Mucosa of gallbladder (tissue), 1 donor: ENCODE measurements at places on chromosomes 1 and 21. TPM values are rescaled to one million over a fixed set of nuclear protein-coding genes. Genes with fewer than 3 reads are reported as not detected.

Gene A3GALT2
- total RNA-seq, result not detected

DNA sequence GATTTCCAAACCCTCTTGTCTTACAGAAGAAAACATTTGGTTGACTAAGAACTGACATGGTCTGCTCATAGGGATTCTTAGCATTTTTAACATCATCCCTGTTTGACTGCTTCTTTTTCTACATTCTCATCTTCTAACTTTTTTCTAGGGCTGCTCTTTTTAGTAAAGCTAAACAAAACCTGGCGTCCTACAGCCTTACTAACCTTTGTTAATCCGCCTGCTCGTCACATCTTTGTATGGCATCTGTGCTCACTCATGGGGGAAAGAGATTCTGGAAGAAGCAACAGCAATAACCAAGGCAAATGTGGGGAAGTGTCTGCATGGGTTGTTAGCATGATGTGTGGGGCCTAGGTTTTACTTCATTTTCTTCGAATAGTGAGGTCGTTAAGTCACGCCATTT, 92.0 kb downstream of the KIF1B start:
- DNase-seq, result no peak

DNA sequence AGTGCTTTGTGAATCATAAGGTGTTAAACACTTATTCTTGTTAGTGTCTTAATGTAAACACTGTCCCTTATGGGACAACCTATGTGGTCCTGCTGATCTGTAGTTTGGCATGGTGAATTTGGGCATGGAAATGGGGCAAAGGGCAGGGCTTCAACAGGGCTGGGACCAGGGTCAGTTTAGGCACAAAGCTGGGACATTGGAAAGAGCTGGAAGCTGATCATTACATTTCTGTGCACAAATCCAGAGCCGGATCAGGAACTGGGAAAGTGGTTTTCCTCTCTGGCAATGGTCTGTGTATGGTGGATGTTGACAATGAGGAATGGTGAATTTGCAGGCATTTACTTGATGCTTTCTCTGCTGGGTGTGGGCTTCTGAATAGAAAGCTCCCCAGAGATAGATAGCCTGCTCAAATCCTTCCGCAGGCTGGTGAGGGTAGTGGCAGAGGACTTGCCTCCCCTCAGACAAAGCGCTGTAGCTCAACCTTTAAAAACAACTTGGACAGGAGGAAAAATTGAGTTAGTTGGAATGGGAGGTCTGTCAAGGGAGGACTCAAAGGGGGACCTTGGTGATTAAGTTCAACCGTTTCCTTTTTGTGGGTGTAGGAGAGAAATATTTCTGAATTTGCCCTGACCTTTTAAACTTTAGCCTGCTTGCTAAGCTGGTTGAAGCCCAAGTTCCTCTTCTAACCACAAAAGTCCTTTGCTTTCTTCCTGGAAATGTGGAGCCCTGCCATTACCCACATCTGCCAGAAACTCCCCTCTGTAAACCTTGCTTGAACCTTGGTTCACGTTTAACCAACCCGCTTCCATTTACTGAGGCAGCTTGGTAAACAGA, 35.3 kb downstream of the HLX start:
- DNase-seq, result no peak

Gene PHLDA3
- total RNA-seq, result 39.4 TPM
